ENCODE measurements at places on chromosomes 2 and 18.

DNA sequence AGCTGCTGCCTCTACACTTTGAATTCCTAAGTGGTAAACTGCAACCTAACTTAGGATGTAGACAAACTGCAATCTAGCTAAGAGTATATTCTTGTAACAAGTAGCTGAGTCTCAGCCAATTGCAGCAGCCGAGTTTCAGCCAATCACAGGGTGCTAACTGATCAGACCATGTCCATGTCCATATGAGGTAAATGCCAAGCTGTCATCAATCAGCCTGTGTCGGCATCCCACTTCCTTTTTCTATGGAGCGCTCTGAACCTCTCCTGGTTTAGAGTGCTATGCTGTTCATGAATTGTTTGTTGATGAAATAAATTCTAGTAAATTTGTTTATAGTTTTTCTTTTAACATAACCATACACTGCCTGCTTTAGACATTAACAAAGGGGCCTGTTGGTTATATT lies 408.8 kb downstream of the NBAS start:
- no peak for DNase-seq

DNA sequence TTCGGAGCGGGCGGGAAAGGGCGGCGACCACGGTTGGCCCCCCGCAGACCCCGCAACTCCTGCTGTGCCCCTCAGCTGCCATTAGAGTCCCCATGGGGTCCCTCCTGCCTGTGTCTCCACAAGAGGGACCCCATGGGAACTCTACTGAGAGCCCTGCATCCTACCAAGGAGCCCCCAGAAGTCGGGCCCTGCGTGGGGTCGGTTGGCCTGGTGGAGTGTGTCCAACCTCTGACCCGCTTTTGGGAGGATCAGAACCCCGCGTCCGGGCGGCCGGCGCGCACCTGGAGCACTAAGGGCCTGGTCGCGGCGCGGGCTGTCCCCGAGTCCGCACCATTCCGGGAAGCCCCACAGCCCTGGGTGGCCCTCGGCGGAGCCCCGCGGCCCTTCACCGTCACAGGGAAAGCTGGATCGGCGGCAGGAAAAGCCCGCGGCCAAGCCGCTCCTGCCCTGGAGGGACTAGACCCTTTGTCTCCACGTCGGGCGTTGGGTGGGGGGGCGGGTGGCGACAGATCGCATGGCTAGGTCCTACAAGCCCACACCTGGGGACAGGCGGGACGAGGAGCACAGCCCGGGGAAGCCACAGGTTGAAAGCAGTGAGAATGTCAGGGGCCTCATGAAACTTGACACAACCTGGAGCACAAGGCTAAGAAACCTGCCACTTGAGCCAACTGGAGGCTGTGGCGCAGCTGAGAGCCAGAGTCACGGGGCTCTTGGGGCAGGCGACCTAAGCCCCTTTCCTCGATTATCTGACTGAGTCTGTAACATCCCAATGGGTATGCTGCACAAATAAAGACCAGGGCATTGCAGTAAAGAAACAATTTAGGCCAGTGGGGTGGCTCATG lies 11.2 kb upstream of the CXXC1 start:
- DNase-seq, result no peak

DNA sequence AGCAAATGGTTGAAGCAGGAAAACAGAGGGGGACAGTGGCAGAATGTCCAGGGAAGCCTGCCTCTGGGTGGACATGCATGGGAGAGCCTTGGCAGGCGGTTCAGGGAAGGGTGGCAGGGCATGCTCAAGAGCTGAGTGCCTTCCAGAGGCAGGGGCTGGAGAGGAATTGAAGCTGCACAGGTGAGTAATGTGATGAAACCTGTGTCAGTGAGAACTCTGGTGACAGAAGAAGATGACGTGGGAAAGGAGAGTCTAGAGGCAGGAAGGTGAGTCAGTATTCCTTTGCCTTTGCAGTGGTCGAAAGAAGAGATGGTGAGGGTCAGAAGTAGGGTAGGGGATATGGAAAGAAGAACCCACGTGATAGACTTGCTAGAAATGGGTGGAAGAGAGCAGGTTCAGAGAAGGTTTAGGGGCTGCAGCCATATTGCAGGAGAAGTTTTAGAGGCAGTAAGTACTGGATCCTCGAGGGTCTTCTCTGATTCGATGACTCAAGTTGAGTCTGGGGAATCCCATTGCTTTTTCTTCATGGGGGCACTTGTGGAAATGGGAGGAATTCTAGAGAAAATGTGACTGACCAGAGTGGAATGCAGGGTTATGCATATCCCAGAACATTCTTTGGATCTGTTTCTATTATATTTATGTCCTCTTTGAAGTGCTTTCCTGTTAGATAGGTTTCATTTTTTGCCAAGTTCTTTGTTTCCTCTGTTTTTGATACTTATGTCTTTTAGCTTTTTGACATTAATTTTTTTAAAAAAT lies 37.4 kb downstream of the TMEM87B start:
- DNase-seq, result no peak

GRCh38 chr2:99656994-99657393 lies 167.2 kb upstream of the REV1 start:
- DNase-seq, result no peak

- no peak for DNase-seq
Measured at GRCh38 chr2:145874466-145874865, 1354.5 kb upstream of the ZEB2 start.

DNA sequence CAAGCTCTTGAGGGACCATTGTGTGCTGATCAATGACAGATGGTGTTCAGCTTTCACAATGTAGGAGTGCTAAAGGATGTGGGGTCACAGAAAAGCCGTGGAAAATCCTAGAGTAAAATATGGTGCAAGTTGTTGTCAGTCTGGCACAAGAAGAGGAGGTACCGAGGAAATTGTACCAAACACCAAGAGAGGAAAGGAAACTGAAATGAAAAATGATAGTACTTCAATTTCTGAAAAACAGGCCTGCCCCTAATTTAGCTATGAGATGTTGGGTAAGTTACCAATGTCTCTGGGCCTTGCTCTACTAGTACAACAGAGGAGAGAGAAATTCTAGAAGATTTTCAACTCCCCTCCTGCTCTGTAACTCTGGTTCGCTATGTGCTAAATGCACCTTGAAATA lies 78.8 kb upstream of the PELI1 start:
- no peak for DNase-seq

- no peak for DNase-seq
Measured at GRCh38 chr2:28052691-28053090, 162.2 kb downstream of the BABAM2 start.
